PC-9 (cell line): ENCODE measurements at places on chromosomes 3 and 15.

GRCh38 chr3:136862617-136863322 is 762 bp downstream of the NCK1 start:
- DNase-seq, result peak; percentile 68

DNA sequence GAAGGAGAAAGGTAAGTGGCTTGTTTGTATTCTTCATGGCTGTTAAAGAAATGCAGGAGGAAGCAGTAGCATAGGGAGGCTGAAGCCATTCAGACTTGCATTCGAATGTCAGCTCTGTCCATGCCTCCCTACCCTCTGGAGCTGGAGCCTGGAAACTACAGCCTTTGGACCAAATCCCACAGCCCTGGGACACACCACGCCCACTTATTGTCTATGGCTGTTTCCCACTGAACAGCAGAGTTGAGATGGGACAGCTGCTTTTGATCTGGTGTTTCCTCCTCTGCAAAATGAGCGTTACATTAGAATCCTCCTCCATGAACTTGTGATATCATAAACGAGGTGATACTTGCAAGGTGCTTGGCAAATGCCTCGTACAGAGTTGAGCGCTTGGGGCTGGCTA is 3.6 kb downstream of the FAM107A start:
- no peak for DNase-seq

- DNase-seq, result no peak
These were observed 49.3 kb downstream of the FGD5 start for GRCh38 chr3:14867936-14868570.

GRCh38 chr3:191282251-191283185 is 46.7 kb upstream of the CCDC50 start:
- DNase-seq, result no peak

DNA sequence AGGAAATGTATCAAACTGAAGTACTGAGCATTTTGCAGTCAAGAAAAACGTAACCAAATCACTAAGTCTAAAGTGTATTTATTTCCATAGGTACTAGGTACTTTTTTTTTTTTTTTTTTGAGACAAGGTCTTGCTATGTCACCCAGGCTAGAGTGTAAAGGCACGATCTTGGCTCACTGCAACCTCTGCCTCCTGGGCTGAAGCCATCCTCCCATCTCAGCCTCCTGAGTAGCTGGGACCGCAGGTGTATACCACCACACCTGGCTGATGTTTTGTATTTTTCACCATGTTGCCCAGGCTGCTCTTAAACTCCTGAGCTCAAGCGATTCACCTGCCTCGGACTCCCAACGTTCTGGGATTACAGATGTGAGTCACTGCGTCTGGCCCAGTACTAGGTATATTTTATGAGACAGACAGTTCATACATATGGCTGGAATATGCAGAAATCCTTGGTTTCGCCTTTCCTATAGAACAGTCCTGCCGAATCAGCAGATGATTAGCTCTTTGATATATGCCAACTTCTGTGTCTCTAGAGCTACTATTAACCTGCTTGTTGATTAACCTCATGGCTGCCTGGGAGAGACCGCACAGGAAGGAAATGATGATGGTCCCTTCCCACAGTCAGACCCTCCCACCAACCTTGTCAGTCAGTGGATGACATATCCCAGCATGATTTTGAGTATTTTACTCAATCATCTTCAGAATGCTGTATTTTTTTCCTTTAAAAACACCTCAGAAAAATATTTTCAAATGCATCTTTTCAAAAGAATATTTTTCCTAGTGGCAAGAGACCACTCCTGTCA is 32.3 kb downstream of the TMOD3 start:
- no peak for DNase-seq

DNA sequence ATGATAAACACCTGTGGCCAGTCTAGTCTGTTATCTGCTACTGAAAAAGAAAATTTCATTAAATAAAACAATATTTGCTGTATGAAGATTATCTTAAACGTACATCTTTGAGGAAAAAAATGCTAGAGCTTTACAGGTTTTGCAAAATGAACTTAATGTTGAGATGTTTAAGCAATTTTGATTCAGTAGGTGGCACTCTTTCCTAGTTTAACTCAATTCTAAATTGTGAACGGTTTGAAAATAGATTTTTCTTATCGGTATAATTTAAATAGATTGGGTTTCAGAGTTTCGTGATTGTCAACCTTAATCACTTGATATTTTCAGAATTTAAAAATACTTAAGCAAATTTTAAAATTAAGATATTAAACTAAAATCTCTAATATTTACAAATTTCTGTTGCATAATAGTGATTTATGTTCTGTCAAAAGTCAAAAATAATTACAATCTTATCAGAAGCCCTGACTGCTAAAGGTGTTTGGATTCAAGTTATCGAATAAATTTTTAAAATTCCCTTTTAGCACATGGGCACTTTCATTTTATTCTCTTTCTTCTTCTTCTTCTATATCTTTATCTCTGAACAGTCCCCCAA is 7.0 kb upstream of the RNF111 start:
- no peak for DNase-seq

- DNase-seq, result no peak
These were observed 557.5 kb downstream of the GOLGA6L6 start for GRCh38 chr15:19984101-19984500.
